ENCODE measurements at places on chromosomes 4 and X. TPM values are rescaled to one million over a fixed set of nuclear protein-coding genes. Genes with fewer than 3 reads are reported as not detected.

The GDPD2 gene
- polyA plus RNA-seq: 35.0 TPM

The ESX1 gene
- not detected for polyA plus RNA-seq

The TKTL2 gene
- polyA plus RNA-seq: 0.39 TPM

The GPRASP1 gene
- 69.0 TPM for polyA plus RNA-seq

The CHRDL1 gene
- 8.8 TPM for polyA plus RNA-seq

The MED12 gene
- polyA plus RNA-seq: 33.8 TPM

The GAGE12F gene
- not detected for polyA plus RNA-seq

The CCSER1 gene
- polyA plus RNA-seq: 4.4 TPM

The MAGEA4 gene
- polyA plus RNA-seq: not detected

The SLC16A2 gene
- 57.7 TPM for polyA plus RNA-seq

The HSFX2 gene
- polyA plus RNA-seq: 0.86 TPM

The UCP1 gene
- polyA plus RNA-seq: 0.36 TPM

The ZNF732 gene
- polyA plus RNA-seq: 1.3 TPM

The DSPP gene
- 0.06 TPM for polyA plus RNA-seq

The NEUROG2 gene
- polyA plus RNA-seq: 1.3 TPM

The FAM149A gene
- 30.2 TPM for polyA plus RNA-seq

The FAM9C gene
- 0.38 TPM for polyA plus RNA-seq

The DUSP21 gene
- polyA plus RNA-seq: not detected

The NAA11 gene
- polyA plus RNA-seq: not detected

The CFAP299 gene
- 4.5 TPM for polyA plus RNA-seq

The AP1AR gene
- polyA plus RNA-seq: 29.6 TPM

The PRICKLE3 gene
- polyA plus RNA-seq: 3.1 TPM

The TAPT1 gene
- 48.6 TPM for polyA plus RNA-seq

The TECRL gene
- polyA plus RNA-seq: 0.08 TPM

The SSX5 gene
- polyA plus RNA-seq: not detected

The TNIP3 gene
- 1.7 TPM for polyA plus RNA-seq

The FGF13 gene
- 194 TPM for polyA plus RNA-seq

The BMP2K gene
- 26.2 TPM for polyA plus RNA-seq

The TXLNG gene
- polyA plus RNA-seq: 11.8 TPM

The SPANXC gene
- not detected for polyA plus RNA-seq

The VCX2 gene
- not detected for polyA plus RNA-seq

The RASSF6 gene
- 0.35 TPM for polyA plus RNA-seq

The MCF2 gene
- 13.8 TPM for polyA plus RNA-seq

The NAT8L gene
- polyA plus RNA-seq: 62.2 TPM

The CENPVL3 gene
- polyA plus RNA-seq: 13.2 TPM

The MAGED4 gene
- 268 TPM for polyA plus RNA-seq

The REPS2 gene
- 13.4 TPM for polyA plus RNA-seq

The CDX4 gene
- polyA plus RNA-seq: not detected

The ABCG2 gene
- 20.0 TPM for polyA plus RNA-seq

The NAP1L5 gene
- 199 TPM for polyA plus RNA-seq

The LRPAP1 gene
- 140 TPM for polyA plus RNA-seq

The HOPX gene
- 326 TPM for polyA plus RNA-seq

The LUZP4 gene
- not detected for polyA plus RNA-seq

The RBMXL3 gene
- polyA plus RNA-seq: not detected

The DMP1 gene
- 0.12 TPM for polyA plus RNA-seq

The RGN gene
- 20.1 TPM for polyA plus RNA-seq

The GAGE1 gene
- not detected for polyA plus RNA-seq

The SPANXN4 gene
- polyA plus RNA-seq: not detected

The MAP7D3 gene
- polyA plus RNA-seq: 7.7 TPM

The TXK gene
- polyA plus RNA-seq: 1.7 TPM

The SPANXA2 gene
- polyA plus RNA-seq: not detected

The TEX13B gene
- not detected for polyA plus RNA-seq

The NPNT gene
- polyA plus RNA-seq: 20.0 TPM

The VSIG1 gene
- 1.2 TPM for polyA plus RNA-seq

The SLC10A3 gene
- polyA plus RNA-seq: 7.9 TPM

The ASB12 gene
- polyA plus RNA-seq: 1.2 TPM

The GYG2 gene
- polyA plus RNA-seq: 47.1 TPM

The ARR3 gene
- not detected for polyA plus RNA-seq

The GAGE12H gene
- not detected for polyA plus RNA-seq

Data from spinal cord (tissue), 10 donors.